Activated T-cell treated with anti-CD3 and anti-CD28 coated beads, Interleukin-2, amount 50 U/mL, for 24 hours (primary cell): ENCODE measurements at places on chromosomes 5 and 9.

GRCh38 chr5:117454716-117455212 lies 880.1 kb upstream of the SEMA6A start:
- no peak overlapping the region for H3K27ac ChIP-seq
- peak; percentile 61 for DNase-seq
- H3K36me3 ChIP-seq, result no peaks in the 10 kb centered on the region
- H3K27me3 ChIP-seq, result peaks cover 6% of the 10 kb centered on the region
- peak overlapping the region; percentile 66 for H3K4me3 ChIP-seq
- peaks cover 7% of the 10 kb centered on the region for H3K4me1 ChIP-seq

GRCh38 chr5:1804001-1804690 lies 2.9 kb downstream of the NDUFS6 start:
- H3K27me3 ChIP-seq, result no peaks in the 10 kb centered on the region
- peak overlapping the region; percentile 24 for H3K27ac ChIP-seq
- H3K4me1 ChIP-seq, result peaks cover 61% of the 10 kb centered on the region

GRCh38 chr9:107639426-107639825 lies 149.9 kb upstream of the KLF4 start:
- peaks cover 62% of the 10 kb centered on the region for H3K27me3 ChIP-seq
- H3K27ac ChIP-seq, result no peak overlapping the region
- H3K4me1 ChIP-seq, result peaks cover 7% of the 10 kb centered on the region
- no peak overlapping the region for H3K4me3 ChIP-seq
- DNase-seq, result no peak

GRCh38 chr5:32520356-32520755 lies 65.0 kb upstream of the SUB1 start:
- no peak for DNase-seq
- H3K4me1 ChIP-seq, result peaks cover 16% of the 10 kb centered on the region
- H3K36me3 ChIP-seq, result no peaks in the 10 kb centered on the region
- H3K27me3 ChIP-seq, result no peaks in the 10 kb centered on the region
